ENCODE measurements at places on chromosomes 12 and 14.

GRCh38 chr14:100076606-100077005 is 11.4 kb downstream of the EVL start:
- no peak for DNase-seq

DNA sequence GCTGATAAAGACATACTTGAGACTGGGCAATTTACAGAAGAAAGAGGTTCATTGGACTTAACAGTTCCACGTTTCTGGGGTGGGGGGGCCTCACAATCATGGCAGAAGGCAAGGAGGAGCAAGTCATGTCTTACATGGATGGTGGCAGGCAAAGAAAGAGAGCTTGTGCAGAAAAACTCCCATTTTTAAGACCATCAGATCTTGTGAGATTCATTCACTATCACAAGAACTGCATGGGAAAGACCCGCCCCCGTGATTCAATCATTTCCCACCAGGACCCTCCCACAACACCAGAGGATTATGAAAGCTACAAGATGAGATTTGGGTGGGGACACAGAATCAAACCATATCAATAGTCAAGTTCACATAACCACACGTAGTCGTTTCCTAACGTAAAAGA is 85.5 kb downstream of the USP15 start:
- DNase-seq: no peak

DNA sequence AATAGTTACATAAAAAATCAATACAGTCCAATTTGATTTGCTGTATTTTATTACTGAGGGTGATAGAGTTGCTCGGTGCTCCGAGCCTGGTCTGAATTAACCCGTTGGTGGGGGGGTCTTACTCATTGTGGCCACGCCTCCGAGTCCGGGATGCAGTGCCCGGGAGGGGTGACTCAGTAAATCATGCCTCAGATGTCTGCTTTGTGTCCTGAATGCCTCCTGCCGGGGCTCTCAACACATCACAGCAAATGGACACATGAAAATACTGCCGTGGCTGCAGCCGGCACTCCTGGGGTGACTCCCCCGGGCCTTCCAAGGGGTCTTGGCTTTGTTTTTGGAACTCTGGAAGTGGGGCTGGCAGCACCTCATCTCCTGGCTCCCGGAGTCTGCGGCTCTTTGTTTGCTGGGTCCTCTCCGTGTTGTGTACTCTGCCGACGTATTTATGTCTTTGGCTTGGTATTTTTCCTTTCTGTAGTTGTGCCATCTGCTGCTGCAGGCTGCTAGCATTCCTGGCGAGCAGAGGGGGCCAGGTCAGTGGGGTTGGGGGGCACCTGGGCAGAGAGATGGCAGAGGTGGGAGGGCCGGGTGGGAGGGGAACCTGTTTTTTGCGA is 129.0 kb downstream of the AACS start:
- DNase-seq: no peak

GRCh38 chr12:107903341-107904061 is 129.0 kb downstream of the ASCL4 start:
- DNase-seq: no peak

DNA sequence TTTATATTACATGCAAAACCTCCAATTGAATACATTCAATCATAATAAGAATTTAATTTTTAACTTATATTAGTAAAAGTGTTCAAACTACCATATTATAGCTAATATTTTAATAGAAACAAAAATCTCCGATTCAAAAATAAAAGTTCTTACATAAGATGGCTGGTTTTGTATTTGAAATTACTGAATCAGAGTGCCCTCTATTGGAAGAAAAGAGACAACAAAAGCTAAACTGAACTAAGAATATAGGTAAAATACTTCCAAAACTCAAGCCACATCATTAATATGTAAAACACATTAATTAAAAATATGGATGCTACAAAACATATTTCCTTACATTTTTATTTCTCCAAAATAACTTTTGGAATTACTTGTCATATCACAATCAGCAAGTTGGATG is 120.3 kb downstream of the GARIN6 start:
- DNase-seq: peak; percentile 54

GRCh38 chr14:78633752-78634151 is 463.6 kb downstream of the NRXN3 start:
- DNase-seq: no peak

- peak; percentile 57 for DNase-seq
Measured at GRCh38 chr12:112543751-112544150, 125.0 kb downstream of the PTPN11 start.

DNA sequence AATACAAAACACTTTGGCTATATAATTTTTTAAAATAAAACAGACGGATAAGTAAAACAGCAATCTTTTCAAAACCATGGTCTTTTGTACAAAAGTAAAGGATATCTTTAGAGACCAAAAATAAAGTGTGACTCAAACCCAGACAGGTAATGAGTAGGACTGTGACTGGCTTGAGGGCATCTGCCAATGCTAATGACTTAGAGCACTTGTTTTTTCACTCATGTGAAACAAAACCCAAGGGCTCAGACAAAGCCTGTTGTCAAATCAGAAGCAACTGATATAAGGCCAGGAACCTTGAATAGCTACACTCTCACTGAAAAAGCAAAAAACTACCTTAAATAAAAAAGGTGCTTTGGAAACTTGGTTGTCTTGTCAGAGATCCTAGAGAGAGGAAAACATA is 357.4 kb downstream of the TMEM117 start:
- no peak for DNase-seq

DNA sequence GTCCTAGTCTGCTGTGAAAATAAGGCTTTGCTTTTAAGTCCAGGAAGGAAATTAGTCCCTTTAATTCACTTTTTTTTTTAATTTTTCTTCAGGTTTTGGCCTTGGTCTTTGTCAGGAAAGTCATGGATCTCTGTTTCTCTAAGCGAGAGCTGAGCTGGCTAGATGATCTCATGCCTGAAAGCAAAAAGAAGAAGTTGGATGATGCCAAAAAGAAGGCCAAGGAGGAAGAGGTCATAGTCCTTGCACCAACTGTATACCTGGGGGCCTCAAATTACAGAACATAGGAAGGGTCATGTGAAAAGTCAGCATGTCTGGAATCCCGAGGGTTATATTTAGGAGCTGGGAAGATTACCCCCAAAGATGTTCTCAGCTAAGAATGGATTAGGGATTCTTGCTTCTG is 72.3 kb downstream of the SLC4A8 start:
- no peak for DNase-seq

GRCh38 chr12:21296751-21297406 is 37.8 kb downstream of the SLCO1A2 start:
- DNase-seq: no peak

DNA sequence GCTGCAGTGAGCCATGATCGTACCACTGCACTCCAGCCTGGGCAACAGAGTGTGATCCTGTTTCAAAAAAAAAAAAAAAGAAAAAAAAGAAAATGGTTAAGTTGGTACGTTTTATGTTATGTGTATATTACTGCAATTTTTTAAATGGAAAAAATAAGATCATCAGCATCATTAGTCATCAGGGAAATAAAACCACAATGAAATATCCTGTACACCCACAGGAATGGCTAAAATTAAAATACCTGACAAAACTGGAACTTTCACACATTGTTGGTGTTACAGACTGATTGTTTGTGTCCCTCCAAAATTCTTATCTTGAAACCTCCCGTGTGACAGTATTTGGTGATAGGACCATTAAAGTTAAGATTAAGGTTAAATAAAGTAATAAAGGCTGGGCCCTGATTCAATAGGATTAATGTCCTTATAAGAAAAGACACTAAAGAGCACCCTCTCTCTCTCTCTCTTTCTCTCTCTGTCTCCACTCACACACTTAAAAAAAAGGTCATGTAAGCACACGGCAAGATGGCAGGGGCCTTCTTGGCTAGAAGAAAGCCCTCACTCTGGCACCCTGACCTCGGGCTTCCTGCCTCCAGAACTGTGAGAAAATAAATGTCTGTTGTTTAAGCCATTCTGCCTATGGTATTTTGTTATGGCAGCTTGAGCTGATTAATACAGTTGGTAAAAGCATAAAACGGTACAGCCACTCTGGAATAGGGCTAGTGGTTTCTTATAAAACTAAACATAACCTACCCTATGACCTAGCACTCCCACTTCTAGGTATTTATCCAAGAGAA is 48.3 kb upstream of the ZFP36L1 start:
- no peak for DNase-seq

Data from hippocampal formation (tissue), 2 donors.